ENCODE measurements at places on chromosomes 7 and 10. TPM values are rescaled to one million over a fixed set of nuclear protein-coding genes. Genes with fewer than 3 reads are reported as not detected.

- DNase-seq = no peak
Observed at GRCh38 chr10:2986391-2986801, 81.0 kb upstream of the PFKP start.

GRCh38 chr7:134031835-134032617, 95.1 kb upstream of the LRGUK start:
- DNase-seq = no peak

GRCh38 chr7:135321556-135321955, 87.9 kb downstream of the STRA8 start:
- DNase-seq = no peak

GRCh38 chr10:131207176-131207575, 104.3 kb downstream of the TCERG1L start:
- DNase-seq = no peak

GRCh38 chr7:137606061-137606674, 240.6 kb downstream of the DGKI start:
- peak; percentile 41 for DNase-seq

- DNase-seq = no peak
Observed at GRCh38 chr10:119286983-119287633, 79.7 kb downstream of the GRK5 start.

GRCh38 chr10:822661-823367, 108.7 kb downstream of the LARP4B start:
- no peak for DNase-seq

DNA sequence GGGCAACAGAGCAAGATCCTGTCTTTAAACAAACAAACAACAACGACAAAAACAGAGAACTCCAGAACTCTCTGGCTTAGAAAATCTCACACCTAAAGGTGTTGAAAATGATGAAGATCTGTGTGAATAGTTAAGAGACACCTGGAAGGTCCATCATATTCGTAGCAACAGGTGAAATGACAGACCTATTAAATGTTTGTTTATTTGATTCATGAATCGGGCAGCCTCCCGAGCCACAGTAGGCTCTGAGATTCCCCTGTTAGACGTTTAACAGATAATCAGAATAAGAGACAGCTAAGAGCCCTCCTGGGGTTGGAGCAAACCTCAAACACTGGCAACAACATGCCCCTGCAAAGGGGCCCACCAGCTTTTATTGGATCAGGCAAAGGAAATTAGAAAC, 103.7 kb downstream of the LCOR start:
- no peak for DNase-seq

Gene MEOX2
- not detected for total RNA-seq
